ENCODE measurements at places on chromosomes 3 and 15.

- DNase-seq: no peak
Observed at GRCh38 chr15:22873841-22874240, 35.4 kb downstream of the NIPA2 start.

DNA sequence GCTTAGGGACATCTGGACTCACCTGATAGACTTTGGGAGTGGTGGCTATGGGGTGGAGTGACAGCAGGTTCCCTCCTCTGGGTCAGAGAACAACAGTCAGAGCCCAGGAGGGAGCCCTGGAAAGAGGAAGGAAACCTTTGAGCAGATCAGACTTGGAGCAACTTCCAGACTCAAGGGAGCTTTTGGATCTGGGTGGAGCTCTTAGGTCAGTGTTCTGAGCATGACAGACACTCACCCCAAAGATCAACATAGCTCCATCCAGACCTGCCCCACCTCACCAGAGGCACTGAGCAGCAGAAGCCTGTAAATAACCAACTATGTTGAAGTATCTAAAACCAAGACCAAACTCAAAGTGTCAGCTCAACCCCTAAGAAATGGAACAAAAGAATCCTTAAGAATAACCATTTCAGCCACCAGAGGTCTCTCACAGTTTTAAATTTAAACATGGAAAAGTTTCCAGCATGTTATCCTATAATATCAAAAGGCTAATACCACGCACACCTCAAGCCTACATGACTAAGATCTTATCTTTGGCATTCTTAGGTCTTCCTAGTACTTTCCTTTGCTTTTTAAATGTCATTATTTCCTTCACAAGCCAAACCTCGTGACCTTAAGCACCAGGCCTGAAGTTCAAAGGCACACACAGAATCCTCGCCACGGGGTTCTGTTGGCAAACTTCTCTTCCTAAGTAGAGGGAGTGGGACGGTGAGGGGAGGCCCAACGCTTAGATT, 56.4 kb downstream of the UMPS start:
- no peak for DNase-seq

- DNase-seq: no peak
Observed at GRCh38 chr3:54123776-54124196, 1.4 kb downstream of the CACNA2D3 start.

DNA sequence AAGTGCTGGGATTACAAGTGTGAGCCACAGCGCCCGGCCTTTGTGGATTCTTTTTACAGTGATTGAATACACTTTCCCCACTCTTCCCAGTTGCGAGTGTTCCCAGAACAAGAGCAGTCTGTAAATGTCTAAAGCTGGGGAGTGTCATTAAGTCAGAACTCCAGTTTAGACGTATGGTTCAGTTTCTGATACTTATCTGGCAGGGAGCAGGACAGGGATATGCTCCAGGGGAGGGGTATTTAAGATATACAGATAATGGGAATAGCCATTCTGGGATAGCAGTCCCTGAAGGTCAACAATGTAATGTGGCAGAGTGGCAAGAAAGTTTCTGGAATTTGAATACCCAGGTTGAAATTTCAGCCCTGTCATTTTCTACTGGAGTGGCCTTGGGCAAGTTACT, 164.1 kb downstream of the SSR3 start:
- no peak for DNase-seq

DNA sequence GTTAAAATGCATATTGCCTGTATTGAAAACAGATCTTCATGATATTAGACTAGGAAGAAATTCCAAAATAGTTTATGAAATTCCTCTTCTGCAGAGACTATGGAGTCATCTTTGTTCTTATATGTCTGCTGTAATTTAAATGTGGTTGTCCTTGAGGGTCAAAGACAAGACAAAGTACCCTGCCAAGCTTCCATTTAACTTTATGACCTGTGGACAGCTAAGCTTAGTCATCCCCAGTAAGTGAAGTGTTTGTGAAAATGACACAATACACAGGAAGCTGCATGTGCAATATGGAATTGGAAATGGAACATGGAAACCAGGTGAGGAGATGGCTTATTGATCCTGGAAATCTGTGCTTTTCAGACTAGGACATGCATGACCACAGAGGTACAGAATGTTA, 68.5 kb upstream of the GBE1 start:
- no peak for DNase-seq

- DNase-seq: no peak
Observed at GRCh38 chr3:149958171-149958796, 12.4 kb downstream of the PFN2 start.

DNA sequence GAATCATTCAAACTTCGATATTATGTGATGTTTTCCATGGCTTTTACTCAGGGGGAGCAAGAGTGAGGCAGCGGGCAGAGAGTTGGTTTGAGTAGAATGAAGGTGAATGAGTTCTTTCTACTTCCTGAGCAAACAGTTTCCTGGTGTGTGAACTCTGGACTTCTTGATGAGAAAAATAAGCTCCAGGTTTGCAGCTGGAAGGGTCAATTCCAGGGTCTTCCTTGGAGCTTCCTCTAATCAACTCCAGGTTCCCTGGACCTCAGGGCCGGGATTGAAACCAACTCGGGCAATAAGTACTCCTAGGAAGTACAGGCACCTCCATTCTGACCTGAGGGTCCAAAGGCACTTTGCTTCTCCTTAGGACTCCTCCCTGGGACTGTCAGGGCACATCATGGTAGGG, 243.6 kb upstream of the ONECUT1 start:
- no peak for DNase-seq

DNA sequence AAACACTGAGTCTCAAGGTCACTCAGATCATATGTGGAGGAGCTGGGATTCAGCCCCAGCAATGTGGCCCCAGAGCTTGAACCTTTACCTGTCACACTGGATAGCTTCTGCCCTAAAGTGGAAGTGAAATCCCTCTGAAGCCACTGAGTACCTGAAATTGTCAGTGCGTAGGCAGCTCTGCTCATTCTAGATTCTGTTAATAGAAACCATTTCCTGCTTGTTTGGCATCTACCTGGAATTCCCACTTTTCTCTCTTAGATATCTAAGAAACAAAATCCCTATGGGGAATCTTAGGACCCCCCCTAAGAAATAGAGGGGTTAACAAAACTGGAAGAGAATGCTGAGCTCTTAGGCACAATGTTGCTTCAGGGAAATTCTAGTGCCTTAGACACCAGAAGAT, 29.8 kb downstream of the FBXL22 start:
- DNase-seq: no peak

DNA sequence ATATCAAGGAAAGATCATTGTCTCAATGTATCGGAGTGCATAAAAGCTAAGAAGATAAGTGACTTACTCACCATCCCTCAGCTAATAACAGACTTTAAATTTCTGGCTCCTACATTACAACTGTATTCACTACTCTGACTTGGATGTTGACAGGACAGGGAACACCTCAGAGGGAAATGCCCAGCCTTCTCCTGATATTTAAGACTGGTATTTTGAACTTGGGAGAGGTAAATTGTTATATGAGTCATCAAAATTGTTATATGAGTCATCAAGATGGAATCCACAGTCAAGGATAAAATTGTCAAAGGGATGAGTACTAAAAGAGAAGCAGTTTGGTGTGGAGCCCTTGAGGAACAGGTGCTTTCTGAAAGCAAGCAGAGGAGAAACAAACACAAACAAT, 961.4 kb downstream of the VGLL3 start:
- no peak for DNase-seq

DNA sequence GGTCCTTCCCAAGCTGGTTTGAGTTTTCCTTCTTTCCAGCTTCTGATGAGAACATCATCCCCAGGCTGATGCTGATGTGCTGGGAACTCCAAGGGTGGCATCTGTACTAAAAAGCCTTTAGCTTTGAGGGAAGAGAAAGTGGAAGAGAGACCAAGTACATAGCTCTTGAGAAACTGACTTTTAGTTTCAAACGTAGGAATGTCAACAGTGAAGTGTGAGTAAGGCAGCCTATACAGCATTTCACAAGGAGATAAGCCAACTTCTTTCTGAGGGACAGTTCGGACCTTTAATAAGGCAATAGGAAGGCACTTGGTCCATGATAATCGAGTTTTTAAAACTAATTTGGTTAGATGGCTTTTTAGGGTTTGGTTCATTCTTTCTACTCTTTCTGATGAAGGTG, 53.7 kb downstream of the DLG1 start:
- no peak for DNase-seq

DNA sequence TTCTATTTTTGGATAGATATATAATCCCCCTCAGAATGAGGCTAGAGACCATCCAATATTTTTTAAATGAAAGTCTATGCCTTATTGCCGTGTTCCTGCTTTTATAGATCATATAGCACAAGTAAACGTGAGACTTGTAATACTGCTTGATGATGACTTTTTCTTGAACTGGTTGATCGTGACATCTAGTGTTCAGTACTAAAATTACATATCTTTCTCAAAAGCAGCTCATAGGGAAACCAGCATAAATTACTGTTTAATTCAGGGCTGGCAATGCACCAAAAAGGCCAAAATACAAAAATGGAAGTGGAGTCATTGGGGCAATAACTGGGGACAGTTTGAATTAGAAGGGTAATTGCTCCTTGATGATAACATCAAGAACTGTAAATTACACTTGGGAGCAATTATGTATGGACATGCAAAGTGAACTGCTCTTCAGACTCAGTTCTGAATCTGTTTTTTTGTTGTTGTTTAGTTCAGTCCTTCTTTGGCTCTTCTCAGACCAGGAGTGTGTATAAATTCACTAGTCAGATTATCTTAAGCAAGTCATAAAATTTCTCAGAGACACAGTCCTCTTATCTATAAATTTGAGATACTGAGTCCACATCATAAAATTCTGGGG, 325.3 kb downstream of the THSD4 start:
- no peak for DNase-seq

DNA sequence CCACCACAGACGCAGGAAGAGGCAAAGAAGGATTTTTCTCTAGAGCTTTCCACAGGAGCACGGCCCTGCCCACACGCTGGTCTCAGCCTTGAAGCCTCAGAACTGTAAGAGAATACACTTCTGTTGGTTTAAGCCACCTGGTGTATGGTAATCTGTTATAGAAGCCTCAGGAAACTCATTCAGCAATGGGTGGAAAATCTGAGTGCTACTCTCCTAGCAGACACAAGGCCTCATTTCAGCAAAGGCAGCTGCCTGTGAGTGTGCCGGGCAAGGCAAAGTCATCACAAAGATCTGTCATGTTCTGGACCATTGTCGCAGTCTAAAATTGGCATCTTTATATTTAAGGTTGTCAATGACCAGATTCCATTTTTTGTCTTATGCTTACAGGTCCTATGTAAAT, 31.0 kb downstream of the ATP10A start:
- no peak for DNase-seq

- no peak for DNase-seq
Observed at GRCh38 chr15:73954188-73955145, 28.2 kb downstream of the LOXL1 start.

GRCh38 chr15:31516874-31517273, 190.2 kb downstream of the KLF13 start:
- no peak for DNase-seq

DNA sequence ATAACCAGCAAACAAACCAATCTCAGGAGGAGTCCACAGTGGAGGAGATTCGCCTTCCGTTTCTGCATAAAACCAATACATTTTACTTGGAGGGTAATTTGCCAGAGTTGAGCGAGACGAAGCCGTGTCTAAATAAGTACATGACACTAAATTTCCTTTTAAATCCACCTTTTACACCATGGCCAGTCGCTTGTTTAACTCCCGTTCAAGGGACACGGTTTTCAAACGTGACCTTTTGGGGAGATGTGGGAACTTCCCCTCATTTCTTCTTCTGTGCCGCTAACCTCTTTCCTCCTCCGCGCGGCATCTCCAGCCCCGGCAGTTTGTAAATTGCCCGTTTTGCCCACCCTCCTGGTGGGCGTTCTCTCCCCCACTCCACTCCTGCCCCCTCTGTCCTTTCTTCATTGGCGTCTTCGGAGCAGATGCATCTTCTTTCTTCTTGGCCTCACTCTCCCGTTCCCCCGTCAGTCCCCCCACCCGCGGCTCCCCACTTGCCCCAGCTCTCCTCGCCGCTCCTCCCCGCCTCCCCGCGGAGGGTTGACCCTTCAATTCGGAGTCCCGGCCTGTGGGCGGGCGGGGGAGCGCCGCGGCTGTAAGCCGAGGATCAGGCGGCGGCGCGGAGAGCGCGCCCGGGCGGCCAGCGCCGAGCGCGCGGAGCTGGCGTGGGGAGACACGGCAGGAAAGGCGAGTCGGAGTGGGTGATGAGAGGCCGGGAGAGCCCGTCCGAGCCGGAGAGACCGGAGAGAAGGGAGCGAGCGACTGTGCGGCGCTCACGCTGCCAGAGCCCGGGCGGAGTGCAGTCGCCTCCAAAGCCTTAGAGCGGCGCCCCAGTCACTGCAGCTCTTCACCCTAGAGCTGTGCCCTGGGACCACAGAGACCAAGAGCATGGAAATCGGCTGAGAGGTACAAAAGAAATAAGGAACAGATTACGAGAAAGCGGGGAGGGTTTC, at the start of gene NLGN1:
TSS of gene NLGN1 (plus strand) at position 584 of the 950 bp plus-strand sequence.
- DNase-seq: no peak

GRCh38 chr3:168678730-168679129, 583.0 kb upstream of the GOLIM4 start:
- no peak for DNase-seq

DNA sequence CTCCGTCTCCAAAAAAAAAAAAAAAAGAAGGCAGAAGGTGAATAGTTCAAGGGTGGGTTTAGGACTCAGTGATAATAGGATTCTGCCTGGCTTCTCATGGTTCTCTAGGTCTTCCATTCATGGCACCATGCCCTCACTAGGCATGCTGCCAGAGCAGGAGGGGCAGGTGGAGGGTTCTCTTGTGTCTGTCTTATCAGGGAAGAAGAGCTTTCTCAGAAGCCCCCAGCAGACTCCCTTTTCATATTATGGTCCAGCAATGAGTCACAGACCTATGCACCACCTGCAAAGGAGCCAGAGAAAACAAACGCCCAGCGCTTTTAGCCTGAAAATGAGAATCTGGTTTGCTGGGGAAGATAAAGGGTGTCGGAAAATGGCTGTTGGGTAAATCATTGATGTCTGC, 3.0 kb downstream of the CCR2 start:
- no peak for DNase-seq

- no peak for DNase-seq
Observed at GRCh38 chr3:102158080-102158740, 276.6 kb upstream of the ZPLD1 start.

DNA sequence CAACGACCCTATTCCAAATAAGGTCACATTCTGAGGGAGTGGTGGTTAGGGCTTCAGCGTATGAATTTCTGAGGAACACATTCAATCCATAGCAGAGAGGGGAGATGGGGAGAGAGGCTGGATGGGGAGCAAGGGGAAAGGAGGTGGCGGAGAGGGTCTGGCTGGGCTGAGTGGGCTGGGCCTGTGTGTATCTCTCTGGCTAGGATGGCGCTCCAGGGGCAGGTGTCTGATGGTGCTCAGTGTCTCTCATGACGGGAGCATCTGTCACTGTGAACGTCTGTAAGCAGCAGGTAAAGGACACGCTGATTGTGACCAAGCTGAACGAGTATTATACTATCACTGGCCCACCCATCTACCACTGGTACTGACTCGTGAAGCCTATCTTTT, 159.6 kb downstream of the XXYLT1 start:
- no peak for DNase-seq

DNA sequence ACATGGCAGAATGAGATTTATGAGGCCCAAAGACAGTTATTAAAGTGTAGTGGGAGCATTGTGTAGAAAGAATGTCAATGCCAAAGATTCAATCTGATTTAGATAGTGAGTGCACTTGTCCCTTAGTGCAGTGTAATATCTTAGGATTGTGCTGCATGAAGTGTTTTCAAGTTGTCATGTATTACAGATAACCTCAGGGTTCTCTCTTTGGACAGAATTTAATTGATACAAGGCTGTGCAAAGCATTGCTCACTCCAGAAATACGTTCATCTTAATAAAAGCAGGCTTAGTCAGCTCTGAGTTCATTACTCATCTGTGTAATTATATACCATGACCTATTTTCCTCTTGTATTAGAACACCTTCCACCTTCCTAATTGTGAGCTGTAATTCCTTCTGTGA, 16.0 kb upstream of the GPR171 start:
- no peak for DNase-seq
